ENCODE measurements at places on chromosomes 7 and 10.

DNA sequence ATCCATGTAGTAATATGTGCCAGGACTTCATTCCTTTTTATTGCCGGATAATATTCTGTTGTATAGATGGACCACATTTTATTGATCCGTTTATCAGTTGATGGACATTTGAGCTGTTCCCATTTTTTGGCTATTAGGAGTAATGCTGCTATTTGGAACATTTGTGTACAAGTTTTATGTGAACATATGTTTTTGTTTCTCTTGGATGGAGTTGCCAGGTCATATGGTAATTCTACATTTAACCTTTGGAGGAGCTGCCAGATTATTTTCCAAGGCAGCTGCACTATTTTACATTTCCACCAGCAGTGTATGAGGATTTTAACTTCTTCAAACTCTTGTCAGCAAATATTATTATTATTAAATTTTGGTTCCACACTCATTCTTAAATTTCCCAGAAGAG lies 59.2 kb downstream of the C10orf90 start:
- no peak for DNase-seq

GRCh38 chr10:110144507-110144906 lies 62.9 kb upstream of the MXI1 start:
- DNase-seq: no peak

- no peak for DNase-seq
These were observed 45.2 kb downstream of the PRKG1 start for GRCh38 chr10:51119441-51119840.

GRCh38 chr10:91024541-91024940 lies 103.7 kb upstream of the ANKRD1 start:
- DNase-seq: no peak

DNA sequence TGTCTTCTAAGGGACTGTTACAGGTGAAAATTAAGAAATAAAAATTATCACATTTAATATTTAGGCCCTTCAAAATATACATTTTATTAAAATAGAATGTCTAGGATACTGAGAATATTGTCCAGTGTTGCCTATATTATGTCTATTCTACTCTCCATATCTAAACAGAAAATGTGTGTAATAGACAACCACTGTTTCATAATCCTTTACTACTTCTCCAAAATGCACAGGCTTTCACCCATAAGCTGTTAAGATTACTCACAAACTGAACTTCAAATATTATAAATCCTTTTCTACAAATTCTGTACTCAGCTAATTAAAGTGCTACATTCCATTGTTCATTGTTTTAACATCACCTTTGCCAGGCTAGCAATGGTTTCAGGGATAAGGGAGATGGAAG lies 56.7 kb upstream of the TFEC start:
- no peak for DNase-seq

DNA sequence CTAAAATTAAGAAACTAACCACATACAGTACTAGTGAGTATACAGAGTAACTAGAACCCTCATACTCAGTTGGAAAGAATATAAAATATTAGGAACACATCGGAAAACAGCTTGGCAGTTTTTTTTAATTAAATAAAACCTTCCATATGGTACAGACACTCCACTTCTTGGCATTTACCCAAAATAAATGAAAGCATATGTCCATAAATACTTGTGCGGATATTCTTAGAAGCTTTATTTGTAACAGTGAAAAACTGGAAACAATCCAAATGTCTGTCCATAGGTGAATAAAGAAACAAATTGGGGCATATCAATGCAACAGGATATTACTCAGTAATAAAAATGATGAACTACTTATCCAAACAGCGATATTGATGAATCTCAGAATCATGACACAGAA lies 410.0 kb downstream of the HTR7 start:
- DNase-seq: no peak

GRCh38 chr10:124448696-124449169 lies 1.1 kb downstream of the NKX1-2 start:
- no peak for DNase-seq

DNA sequence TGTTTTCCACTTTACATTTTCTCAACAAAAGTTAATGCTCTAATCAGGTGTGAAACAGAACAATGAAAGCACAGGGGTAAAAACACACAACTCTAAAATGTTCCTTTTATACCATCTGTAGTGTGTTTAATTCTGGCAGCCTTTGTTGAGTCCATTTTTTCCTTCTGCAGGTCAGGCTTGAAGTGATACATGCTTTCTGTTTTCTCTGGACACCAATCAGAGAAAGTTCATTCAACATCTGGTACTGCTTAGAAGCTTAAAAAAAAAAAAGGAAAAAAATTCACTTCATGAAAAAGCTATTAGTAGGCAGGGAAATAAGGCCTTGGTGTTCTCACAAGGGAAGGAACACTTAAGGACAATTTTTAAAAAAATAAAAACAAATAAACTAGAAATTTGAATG lies 231.3 kb upstream of the RHOBTB1 start:
- no peak for DNase-seq

DNA sequence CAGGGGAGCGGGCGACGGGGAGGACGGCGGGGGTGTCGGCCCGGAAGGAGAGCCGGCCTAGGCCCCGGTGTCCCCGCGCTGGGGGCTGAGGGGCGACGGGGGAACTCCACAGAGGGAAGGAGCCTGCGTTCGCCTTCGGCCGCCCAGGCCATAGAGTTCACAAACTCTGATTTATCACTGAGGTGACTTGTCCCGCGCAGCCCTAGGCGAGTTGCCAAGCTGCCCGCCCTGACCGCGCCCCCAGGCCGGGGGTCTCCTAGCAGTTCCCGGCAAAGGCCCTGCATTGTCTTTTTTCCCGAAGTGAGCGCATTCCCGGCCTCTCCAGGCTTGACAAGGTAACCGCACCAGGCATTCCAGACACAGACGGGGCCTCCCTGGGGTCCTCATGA lies 2.9 kb upstream of the NKX6-2 start:
- DNase-seq: peak; percentile 17

DNA sequence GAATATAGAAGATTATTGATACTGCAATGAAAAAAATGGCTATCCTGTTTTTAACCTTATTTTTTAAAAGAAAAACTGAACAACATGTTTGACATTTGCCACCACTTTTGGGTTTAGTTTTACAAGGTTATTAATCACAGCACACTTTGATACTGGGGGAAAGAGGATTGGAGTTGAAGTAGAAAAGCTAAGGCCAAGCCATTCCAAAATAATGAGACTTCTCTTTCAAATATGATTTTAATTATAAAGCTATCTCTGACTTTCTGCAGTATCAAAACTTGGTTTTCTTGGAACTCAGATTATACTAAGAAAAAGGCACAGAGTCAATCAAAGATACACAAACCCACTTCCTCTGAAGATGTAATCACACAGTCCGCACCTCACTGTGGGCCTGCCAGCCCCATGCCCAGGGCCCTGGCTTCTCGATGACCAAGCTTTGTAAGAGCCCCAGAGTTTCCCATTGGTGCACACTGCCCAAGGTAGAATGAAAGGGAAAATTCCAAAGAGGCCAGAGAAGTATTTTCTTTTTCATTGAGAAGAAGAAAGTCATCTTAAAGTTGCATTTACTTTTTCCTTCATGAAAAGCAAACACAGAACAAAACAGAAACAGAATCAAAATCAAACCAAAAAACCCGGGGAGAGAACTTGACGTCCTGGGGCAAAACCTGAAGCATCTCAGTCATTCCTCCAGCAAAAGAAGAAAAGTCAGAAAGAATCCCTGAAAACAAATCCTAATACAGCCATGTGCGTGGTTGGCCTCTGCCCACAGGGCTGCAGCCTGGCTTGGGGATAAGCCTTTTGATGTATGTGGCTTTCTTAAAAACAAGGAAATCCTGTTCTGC lies 187.7 kb upstream of the KLF6 start:
- DNase-seq: no peak

GRCh38 chr7:114405427-114405826 lies 9.2 kb upstream of the FOXP2 start:
- peak; percentile 64 for DNase-seq

DNA sequence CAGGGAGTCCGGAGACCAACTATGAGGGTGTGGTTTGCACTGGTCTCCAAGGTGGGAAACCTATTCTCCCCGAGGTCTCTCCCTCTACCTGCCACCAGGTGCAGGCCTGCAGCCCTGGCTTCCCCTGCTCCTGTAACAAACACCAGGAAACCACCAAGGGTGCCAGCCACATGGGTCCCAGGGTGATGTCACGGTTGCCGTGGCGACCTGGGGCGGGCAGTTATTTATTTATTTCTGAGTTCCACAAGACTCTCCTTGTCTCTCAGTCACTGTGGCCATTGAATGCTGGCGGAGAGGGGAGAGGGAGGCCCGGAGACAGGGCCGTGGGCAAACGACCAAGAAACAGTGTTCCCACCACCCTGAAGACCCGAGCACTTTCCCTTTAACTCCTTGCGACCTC lies 27.0 kb downstream of the MMD2 start:
- no peak for DNase-seq

DNA sequence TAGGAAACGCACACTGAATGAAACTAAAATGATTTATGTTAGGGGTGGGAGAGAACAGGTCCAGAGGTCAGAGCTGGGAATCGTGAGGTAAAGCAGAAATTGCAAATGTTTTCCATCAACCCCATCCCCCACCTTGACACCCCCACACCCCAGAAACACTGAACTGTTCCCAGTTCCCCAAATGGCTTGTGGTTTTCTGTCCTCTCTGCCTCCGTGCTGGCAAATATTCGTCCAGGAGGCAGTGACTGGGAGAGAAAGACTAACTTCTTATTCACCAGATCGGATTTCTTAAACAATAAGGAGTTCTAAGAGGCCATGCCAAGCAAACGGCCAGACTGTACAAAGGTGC lies 730 bp upstream of the RASSF4 start:
- DNase-seq: no peak

GRCh38 chr10:14259696-14260566 lies 70.8 kb downstream of the FRMD4A start:
- DNase-seq: peak; percentile 40

DNA sequence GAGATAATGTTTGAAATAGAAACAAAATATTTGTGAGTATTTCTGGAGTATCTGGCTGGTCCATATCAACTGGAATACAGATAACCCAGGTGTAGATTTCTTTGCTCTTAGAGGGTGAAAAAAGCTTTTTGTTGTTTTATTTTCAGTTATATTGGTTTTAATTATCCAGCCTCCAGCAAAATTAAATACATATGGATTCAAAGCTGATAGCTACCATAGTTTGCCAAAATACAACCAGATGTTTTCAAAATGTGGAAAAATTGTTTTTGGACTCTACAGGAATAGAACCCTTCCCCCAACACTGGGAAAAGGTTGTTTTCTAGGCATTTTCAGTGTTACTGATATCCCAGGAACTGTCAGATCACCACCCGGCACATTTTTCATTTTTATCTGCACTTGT lies 30.1 kb downstream of the LRRC17 start:
- no peak for DNase-seq

GRCh38 chr7:22653951-22654350 lies 73.0 kb upstream of the IL6 start:
- DNase-seq: no peak

GRCh38 chr7:1873857-1874589 lies 203.9 kb downstream of the ELFN1 start:
- no peak for DNase-seq

- DNase-seq: no peak
These were observed 16.4 kb upstream of the SRRM3 start for GRCh38 chr7:76185187-76185896.

- peak; percentile 16 for DNase-seq
These were observed 217.8 kb upstream of the AGK start for GRCh38 chr7:141333459-141333858.

DNA sequence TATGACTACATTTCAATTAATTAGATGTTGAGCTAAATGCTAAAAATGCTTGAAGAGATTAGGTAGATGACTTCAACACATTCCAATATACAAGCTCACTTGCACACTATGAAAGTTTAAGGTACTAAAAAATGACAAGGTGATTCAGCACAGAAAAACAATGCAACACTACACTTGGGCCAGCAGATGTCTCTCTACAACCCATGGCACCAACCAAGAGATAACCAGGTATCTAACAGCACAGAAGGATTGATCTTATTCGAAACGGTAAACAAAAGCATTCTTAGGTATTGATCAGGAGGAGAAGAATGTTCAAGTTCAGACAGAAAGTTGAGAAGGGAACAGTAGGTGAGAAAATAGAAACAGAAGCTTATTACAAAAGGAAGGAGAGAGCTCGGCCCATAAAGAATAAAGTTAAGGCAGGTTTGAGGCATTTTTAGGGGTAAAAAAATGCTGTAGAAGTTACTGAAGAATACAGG lies 248.2 kb upstream of the KLF14 start:
- DNase-seq: peak; percentile 70

- DNase-seq: no peak
These were observed 148.6 kb upstream of the YAE1 start for GRCh38 chr7:39417642-39418041.

- peak; percentile 24 for DNase-seq
These were observed 2.1 kb downstream of the KIF5B start for GRCh38 chr10:32054094-32054493.

DNA sequence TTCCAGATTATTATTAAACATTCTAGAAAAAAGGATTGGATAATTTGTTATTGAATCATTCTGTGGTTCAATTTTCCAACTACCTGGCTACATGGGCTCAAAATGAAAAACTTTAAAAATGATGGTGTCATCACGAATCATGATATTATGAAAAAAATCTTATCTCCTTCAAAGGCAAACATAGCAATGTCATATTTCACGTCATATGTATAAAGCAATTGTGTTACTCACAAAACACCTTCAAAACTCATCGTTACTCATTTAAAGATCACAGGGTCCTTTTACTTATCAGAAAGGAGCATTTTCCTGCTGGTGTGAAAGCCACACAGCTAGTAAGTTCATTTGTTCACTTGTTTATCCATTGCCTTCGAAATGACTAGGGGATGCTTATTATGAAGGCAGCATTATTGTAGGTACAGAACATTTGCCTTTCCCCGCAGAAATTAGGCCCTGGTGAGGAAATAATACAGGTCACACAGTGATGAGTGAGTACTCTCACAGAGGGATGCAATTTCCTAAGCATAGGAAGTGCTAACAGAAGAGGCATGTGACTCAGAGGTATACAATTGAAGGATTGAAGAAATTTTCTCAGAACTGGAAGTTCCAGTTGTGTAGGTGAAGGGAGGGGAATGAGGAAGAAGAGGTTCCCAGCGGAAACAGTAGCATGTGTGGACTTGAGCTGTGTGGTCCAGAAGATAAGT lies 478.7 kb downstream of the INHBA start:
- DNase-seq: no peak

DNA sequence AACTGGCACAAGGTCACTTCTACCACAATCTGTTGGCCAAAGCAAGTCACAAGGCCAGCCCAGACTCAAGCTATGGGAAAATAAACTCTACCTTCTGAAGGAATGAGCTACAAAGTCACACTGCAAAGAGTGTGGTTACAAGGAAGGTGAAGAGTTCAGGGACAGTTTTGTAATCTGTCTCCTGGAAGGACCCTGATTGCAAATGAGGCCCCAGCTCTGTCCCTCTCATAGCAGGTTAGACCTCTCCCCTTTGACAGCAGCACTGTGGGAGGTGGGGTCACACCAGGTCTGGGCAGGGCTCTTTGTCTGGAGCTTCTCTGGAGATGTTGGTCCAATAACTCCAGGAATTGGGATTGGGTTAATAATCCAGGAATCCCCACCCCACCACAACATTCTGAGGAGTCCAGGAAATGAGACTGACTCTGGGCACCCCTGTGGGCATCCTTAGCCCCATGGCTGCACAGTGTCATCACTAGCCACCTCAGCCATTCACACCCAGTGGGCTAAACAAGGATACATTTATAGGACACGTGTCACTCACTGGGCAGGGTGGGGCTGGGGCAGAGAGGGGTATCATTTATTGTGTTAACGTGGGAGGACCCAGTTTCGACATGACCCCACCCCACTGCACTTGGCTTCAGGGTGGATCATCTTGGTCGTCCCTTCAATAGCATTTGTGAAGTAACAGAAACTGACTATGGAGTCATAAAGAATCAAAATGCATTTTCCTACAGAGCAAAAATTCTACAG lies 23.7 kb upstream of the C10orf105 start:
- DNase-seq: no peak

- peak; percentile 96 for DNase-seq
These were observed 599.6 kb upstream of the GHITM start for GRCh38 chr10:83539528-83540308.

All from kidney glomerular epithelial cell (primary cell).